Activated CD4-positive, alpha-beta memory T cell treated with anti-CD3 and anti-CD28 coated beads for 36 hours (primary cell): ENCODE measurements at places on chromosomes 16 and 17. TPM values are rescaled to one million over a fixed set of nuclear protein-coding genes. Genes with fewer than 3 reads are reported as not detected.

The GHDC gene
- 13.1 TPM for total RNA-seq

The FAM171A2 gene
- 0.19 TPM for total RNA-seq

The RNF112 gene
- 0.97 TPM for total RNA-seq

The TAC4 gene
- not detected for total RNA-seq

The GLTPD2 gene
- total RNA-seq, result not detected

- DNase-seq, result peak; percentile 12
Observed at GRCh38 chr17:73268582-73269328, 7.1 kb upstream of the CPSF4L start.

DNA sequence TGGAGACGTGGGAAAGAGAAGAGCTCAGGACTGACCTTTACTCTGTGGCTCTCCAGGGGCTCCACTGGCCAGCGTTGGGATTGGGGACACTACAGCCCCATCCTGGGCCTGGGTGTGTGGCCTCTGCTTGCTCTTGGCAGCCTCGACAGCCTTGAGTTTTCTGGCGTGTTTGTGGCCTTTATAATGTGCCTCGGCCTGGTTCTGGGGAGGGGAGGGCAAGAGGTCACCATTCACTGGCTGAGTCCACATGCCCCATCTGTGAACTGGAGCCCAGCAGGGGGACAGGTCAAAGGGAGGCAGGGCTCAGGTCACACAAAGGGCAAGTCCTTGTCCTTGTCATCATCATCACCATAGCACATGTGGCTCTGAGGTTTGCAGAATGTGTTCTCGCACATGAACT is 11.7 kb downstream of the NKIRAS2 start:
- no peak for DNase-seq

DNA sequence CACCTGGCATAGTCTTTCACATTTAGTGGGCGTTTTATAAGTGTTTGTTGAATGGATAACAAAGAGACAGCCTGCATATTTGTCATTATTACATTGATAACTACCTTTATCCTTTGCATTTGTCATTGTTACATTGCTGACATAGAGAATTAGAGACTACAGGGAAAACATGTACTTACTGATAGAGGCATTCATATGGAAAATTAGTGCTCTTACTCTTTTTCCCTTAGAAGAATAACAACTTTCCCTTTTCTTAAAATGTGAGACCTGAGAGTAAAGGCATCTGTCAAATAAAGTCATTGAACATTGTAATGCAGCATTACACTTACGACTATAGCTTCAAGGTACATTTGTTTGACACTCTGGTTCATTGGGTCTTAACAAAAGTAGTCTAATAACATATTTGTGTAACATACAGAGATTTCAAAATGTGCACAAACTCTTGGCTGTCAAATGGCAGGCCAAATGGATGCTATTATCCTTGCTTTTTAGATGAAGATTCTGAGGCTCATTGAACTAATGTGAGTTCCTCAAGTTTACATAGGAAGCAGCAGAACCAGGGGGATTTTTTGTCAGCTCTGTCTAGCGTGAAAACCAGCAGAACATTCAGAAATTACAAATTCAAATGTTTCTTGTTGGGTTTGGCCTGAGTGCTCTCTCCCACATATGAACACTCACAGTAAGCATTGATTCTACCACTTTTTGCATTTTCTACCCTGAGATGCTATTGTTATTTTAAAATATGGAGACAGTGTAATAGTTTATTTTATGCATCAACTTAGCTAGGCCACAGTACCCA is 28.5 kb downstream of the SMIM36 start:
- DNase-seq, result no peak

GRCh38 chr17:60102632-60103096 is 23.9 kb upstream of the HEATR6 start:
- DNase-seq, result peak; percentile 58

GRCh38 chr17:48996722-48997102 is 473 bp upstream of the IGF2BP1 start:
- DNase-seq, result no peak

DNA sequence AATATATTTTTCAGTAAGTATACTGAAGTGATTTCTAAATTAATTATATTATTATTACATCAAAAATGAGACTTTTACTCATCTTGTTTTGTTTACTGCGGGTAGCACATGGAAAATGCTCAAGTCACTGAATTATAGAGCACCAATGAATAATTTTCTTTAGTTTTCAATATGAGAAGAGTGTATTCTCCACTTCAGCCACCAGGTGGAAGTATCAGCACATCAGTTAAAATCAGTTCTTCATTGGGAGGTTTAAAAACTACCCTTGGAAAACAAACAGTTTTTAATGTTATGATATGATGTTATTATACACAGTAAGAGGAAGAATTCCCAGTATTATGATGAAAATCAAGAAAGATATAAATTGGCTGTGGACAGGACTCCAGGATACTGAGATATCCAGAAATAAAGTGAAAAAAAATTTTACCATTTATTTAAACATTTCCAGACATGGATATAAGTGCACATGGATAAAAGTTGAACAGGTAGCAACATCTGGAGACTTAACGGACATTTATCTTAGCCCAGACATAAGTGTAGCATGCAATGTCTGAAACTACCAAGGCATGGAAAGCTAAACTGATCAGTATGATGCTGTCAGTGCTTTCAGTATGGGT is 467.3 kb downstream of the KCNJ2 start:
- no peak for DNase-seq

DNA sequence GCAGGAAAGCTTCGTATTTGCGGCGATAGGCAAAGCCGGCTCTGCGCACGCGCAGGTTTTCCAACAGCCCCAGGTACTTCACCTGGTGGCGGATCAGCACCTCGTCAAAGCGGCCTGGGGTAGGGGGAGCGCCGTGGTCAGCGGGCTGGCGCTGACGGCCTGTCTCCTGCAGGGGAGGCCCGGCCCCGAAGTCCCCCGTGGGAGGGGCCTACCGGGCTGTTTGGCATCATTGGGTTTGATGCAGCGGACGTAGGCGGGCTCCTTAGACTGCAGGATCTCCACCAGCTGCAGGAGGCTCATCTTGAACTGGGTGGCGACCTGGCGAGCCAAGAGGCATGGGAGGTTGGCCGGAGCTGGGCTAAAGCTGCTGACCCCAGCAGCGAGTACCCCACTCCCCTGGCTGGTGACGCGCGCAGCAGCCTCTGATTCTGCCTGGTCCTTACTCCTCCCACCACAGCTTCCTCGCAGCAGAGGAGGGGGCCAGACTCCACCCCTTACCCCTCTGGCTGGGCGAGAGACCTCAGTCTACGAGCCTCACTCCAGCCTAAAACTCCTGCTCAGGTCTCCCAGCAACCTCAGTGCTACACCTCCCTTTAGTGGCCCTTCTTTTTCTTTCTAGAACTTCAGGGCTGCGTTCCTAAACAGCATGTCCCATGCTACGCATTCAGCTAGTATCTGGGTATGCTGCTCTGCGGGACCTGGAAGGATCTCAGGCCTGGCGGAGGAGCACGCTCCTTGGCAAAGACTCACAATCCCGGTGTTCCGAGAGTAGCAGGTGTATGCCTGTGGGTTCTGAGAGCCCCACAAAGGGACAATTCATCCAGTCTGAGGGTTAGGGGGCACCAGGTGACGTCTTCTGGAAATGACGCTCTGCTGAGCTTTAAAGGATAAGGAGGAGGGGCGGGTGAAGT is 16.1 kb upstream of the CRK start:
- DNase-seq, result no peak

GRCh38 chr17:146983-147761 is 9.8 kb downstream of the SCGB1C2 start:
- peak; percentile 4 for DNase-seq
